T-helper 2 cell treated with Interferon-gamma antibody and Interleukin-4, amounts not matched to agents 5 μg/mL and 100 μg/mL, for 36 hours (primary cell): ENCODE measurements at places on chromosomes 11 and 22.

- no peak for DNase-seq
Observed at GRCh38 chr22:31075961-31076360, 5.2 kb upstream of the SMTN start.

DNA sequence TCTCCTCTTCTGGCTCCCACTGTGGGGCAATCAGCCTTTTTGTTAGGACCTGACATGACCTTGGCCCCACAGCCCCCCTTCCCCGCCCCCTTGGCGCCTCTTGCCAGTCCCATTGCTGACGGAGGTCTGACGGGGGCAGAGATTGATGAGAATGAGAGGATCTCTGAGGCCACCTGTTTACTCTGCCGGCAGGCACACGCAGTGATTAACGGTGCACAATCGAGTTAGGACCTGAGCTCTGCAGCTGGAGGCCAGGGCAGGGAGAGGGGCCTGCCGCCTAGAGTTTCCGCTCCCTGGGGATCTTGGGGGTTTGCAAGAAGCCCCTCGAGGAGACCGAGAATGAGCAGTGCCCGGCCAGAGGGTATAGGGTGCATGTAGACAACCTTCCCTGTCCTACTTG, 6.8 kb upstream of the CHRM1 start:
- no peak for DNase-seq

DNA sequence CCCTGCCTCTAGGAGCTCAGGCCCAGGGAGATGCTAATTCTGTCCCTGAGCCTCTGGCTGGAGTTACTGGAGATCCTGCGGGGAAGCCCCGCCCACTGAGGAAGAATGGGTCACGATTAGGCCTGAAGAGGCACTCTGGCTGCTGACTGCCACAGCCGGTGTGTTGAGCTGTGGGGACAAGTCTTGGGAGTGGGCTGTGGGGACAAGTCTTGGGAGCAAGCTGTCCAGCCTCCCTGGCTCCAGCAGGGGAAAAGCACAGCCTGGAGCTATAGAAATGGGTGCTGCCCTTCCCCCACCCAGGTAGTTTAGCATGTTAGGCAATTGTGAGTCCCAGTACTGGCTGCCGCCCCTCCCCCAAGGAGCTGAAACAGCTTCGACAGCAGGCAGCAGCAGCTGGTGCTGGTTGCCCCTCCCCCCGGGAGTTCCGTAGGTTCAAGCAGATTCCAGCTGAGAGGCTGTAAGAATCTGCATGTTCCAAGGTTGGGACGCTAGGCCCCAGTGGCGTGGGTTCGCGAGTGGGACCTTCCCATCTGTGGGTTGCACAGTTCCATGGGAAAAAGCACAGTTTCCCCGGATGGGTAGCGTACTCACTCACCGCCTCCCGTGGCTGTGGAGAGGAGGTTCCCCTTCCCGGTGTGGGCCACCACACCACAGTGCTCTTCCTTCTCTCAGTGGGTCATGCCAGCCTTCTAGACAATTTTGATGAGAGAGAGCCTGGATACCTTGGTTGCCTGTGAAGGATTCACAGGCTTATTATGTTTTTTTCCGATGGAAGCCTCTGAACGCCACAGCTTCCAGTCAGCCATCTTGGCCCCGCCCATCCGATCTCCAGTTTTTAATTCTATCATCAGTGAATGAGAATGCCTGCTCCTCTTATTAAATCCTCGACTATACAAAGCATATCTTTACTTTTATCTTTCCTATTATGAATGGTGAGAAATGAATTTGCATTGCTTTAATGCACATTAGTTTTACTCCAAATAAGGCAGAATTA, 61.5 kb downstream of the MSANTD4 start:
- no peak for DNase-seq

GRCh38 chr11:107710301-107710700, 1.6 kb downstream of the SLN start:
- no peak for DNase-seq

- no peak for DNase-seq
Observed at GRCh38 chr11:48034926-48035871, 54.8 kb downstream of the PTPRJ start.

DNA sequence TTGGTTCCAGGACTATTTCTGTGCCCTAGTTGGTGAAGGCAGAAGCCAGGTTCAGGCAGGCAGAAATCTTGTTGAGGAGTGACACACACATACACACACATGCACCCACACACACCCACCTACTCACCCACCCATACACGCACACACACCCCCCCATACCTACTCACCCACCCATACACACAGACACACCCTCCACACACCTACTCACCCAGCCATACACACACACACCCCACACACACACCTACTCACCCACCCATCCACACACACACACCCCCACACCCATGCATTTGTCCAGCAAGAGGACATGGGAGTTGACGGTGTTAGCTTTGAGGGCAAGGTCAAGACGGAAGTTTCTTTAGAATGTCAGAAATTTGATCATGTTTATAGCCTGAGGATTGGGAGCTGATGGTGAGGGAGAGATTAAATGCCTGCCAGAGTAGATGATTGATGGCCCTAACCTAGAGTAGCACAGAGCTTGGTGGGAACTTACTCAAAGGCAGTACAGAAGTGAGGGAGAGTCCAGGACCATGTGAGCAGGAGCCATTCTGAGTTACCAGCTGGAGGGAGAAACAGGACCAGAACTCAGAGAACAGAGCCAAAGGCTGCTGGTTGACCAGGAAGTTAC, 68.9 kb downstream of the CYB5R2 start:
- DNase-seq, result no peak

GRCh38 chr22:27962268-27963044, 43.4 kb upstream of the PITPNB start:
- no peak for DNase-seq

DNA sequence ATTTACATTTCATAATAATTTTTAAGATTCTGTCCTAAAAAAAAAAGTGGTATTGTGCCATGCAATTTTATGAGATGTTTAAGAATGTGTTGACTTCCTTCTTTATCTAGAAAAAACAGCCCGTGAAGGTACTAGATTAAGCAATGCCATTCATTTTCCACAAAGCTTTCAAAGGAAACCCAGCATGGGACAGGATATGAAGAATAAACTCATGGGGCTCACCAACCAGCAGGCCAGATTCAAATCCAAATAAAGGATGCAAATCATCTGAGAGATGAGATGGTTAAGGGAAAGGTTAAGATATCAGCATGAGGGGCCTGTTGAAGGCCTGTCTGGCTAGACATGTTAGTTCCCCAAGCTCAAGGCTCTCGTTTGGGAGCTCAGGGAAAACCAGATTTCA, 199.1 kb downstream of the SWAP70 start:
- DNase-seq, result no peak

DNA sequence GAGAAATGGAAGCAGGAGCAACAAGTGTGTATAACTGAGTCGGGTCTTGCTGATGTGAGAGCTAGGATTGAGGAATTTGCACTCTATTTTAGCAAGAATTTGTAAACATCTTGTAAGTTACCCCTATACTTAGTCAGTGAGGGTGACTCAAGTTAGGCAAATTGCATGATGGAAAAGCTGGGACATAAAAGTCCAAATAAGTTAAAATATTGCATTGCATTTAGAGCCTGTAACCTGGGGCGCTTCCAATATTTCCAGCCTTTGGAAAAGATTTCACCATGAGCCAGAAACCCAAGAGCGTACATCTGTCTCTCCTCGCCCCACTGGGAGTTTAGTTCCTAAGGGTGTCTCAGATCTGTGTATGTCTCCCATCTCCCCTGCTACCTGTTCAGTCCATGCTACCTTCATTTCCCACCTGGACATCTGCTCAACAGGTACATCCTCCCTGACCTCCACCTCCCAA, 37.0 kb upstream of the ACCSL start:
- DNase-seq, result no peak

- DNase-seq, result no peak
Observed at GRCh38 chr11:12403997-12404350, 26.6 kb downstream of the PARVA start.

DNA sequence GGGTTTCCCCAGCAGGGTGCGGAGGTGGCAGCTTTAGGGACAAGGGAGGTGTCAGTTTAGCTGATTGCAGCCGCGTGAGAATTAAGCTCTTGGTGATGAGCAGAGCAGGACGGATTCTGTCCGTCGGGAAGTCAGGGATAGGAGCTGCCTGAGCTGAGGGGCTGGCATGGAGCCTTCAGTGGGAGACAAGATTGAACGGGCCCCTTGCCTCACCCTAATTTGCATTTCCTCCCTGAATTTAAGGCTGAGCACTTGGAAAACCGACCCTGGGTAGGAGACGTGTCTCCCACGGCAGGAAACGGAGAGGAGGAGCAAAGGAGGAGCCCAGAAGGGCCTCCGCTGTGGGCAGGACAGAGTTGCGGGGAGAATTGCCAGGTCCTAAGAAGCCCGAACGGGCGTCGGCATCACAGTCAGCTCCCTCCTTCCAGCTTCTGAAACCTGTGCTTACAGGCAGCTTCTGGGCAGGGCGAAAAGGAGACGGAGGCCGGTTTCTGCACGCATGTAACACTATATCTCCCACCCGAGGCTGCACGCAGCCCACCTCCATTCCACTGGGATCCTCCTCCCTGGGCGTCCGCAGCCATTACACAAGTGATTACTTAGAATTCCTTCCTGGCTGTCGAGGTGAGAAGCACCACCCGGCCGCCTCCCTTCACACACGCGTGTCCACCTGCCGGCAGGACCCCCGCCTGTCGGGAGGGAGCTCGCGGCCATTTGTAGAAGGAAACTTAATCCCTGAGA, 345.8 kb downstream of the BRD1 start:
- DNase-seq, result no peak

DNA sequence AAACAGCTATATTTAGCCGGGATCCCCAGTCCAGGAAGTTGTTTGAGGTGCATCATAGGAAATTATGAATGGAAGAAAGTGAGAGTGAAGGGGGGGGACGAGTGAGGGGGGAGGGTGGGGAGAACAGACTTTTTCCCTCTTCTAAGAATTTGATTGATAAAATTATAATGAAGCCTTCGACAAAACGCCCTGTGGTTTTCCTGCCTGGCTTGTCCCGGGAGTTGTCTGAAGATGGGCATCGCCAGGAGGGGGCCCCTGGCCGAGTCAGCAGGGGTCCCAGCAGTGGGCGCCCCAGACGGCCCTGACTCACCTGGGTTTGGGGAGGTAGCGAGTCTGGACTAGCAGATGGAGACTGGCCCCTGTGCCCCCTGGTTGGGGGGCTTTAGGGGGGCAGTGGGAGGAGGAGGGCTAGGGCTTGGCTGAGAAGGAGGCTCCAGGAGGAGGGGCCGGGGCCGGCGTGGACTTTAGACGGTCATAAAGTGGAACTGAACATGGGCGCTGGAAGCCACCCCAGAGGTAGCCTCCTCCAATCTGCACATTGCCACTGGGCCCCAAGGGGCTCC, 336 bp upstream of the LIF start:
- peak; percentile 50 for DNase-seq

GRCh38 chr11:102111787-102112508, 1.7 kb downstream of the YAP1 start:
- DNase-seq, result peak; percentile 5

DNA sequence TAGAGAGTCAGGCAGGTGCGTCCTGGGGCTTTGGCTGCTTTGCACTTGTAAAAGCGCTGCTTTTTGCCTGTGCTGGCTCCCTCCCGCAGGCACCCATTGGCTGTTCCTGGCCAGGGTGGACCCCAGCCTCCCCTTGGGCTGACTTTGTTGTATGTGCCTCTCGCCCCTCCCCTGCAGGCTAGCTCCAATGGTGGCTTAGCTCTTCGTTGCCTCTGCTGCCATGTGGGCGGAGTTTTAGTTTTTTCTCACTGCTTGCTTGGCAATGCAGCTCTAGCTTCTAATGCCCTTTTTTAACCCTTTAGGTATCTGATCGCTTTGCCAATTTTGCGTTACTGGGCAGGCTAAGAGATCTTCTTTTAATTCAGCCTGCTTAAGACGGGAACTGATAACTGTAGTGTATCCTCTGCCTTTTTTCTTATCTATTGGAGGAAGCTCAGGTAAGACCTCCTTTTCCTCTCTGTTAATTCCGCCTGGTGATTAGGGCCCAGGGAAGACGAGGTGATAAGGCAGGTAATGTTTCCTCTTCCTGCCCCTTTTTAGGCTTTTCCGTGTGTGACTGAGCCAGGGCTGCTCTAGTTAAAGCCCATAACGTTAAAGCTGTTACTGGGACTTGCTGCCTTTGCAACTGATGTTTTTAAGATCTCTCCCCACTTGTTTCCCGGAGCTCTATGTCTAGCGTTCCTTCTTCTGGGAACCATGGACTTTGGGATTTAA, 11.7 kb upstream of the GLYATL1 start:
- no peak for DNase-seq

DNA sequence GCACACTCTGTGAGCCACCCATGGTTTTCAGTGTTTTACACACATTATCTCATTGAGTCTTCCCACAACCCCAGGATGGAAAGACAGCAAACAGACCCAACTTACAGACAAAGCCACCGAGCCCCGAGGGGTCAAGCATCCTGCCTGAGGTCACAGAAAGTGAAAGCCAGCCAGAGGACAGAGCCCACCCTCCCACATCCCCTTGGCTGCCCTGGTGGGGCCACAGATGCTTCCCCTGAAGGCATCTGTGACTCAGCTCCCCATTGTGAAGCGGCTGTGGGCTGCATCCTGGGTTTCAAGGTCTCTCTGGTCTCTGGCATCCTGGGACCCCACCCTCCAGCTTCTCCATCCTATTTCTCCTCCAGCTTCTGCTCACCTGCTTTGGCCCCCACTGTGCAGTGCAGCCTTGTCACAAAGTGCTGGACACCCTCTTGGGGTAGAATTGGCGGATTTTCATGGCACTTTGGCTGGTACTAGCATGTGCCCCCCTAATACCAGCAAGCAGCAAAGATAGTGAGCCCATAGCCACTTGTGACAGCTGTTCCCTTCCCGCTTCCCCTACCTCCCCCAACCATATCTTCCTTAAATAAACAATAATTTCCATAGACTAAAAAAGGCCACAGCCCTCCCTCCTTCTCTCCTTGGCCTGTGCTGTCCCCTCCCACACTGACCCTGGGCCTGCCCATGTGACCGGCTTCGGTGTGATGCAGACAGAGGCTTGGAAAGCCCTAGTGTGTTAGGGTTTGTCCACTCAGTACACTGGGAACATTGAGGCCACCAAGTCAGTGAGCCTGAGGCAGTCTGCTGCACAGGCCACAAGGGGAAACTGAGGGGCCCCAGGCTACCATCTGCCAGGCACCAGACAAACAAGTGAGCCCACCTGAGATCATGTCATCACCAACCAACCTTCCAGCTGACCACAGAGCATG, 53.9 kb upstream of the SHISAL1 start:
- no peak for DNase-seq
